ENCODE measurements at places on chromosomes 1 and 21.

GRCh38 chr1:186479162-186479561 is 18.2 kb upstream of the PDC start:
- no peak for DNase-seq

DNA sequence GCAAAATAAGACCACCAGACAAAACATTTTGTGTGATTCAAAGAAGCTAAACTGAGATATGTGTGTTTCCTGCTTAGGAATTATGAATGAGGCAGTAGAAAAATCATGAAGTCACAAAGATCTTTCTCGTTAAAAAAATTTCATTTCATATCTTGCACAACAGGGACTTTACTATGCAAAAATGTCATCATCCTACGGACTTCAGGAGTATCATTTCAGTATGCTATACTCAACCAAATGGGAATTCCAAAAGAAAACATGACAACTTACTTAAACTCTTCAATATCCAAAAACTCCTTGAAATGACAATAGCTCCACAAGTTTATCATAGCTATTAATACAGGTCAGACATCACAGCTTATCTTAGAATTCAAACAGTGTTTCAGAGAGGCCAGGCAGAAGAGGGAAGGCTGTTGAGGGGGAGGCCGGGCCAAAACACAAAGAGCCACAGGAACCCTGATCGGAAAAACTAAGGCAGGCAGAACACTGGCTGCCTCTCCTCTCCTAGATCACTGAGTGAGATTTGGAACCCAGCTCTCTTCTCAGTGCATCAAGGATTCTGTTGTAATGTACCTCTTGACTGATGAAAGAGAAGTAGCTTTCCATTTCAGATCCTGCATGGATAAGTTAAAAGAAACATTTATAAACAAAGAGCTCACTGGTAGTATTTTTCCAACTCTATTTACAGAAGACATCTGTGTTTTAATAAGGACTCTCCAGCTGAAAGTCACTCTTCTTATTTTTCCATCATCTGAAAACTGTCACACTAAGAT is 66.9 kb downstream of the TESK2 start:
- DNase-seq, result no peak

GRCh38 chr1:62025154-62025553 is 169.5 kb upstream of the L1TD1 start:
- no peak for DNase-seq

- no peak for DNase-seq
Observed at GRCh38 chr1:63960326-63960725, 186.5 kb downstream of the ROR1 start.

GRCh38 chr1:209768354-209768774 is 12.5 kb downstream of the TRAF3IP3 start:
- DNase-seq, result peak; percentile 49

DNA sequence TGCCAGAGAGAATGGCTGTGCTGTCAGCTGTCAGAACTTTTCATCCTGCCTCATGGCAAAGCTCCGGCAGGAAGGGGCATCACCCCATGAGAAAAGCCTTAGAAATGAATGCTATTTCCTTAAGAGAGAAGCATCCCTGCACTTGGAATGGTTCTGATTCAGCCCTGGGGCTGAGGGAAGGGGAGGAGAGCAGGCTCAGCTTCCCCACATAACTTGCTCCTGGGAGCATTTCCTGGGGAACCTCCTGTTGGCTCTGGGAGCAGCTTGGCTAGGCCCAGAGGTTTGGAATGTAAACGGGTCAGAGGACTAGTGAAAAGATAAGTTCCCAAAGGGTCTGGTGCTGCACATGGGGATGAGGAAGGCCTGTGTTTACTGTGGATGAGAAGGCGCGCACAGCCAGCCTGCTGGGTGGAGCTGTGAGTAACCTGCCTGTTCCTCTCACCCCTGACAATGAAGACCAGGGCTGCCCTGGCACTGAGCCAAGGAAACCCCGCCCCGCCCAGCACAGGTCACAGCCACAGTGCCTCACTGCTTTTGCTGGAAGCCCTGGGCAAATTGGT is 5.0 kb downstream of the PRELP start:
- DNase-seq, result no peak

- peak; percentile 74 for DNase-seq
Observed at GRCh38 chr1:86395751-86396497, at the start of gene ODF2L. ODF2L (minus strand) TSS chr1:86396323; CDS start chr1:86387027, 9,296 bp downstream.

DNA sequence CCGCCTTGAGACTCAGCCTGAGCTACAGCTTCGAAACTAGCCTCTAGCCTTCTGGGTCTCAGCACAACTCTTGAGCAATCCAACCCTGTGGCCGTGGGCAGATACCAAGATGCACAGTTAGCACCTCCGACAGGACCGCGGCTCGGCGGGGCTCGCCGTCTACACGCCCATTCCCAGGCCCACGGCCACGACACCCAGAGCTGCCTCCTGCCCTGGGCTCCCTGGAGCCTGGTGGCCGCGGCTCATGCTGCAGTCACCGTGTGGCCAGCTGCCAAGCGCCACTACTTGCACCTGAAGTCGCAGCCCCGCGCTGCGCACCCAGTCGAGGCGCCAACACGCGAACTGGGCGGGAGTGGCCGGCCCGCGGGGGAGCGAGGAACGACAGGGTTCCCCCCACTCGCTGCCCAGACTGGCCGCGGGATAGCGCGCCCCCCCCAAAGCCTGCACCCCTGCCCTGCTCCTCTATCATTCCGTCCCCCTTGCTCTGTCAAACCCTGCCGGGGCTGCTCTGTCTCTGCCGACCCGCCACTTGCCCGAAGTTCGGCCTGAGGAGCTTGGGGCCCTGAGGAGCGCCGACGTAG is 729 bp upstream of the CDCA8 start:
- no peak for DNase-seq

DNA sequence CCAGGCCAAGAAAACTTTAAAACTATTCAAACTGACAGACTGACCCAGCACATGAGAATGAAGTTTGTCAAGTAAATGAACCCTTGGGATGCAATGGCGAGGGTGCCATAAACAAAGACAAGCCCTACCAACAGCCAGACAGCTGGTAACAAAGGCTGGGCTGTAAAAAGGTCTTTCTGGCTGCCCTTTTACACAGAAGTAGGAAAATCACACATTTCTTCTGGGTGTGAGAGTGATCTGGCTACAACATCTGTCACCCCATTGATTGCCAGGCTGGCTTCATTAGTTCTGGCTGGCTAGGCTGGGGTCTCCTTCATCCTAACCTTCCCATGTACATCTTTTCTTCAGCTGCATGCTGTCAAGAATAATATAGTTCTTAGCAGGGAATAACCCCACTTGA is 83.6 kb upstream of the FOXD3 start:
- DNase-seq, result no peak

DNA sequence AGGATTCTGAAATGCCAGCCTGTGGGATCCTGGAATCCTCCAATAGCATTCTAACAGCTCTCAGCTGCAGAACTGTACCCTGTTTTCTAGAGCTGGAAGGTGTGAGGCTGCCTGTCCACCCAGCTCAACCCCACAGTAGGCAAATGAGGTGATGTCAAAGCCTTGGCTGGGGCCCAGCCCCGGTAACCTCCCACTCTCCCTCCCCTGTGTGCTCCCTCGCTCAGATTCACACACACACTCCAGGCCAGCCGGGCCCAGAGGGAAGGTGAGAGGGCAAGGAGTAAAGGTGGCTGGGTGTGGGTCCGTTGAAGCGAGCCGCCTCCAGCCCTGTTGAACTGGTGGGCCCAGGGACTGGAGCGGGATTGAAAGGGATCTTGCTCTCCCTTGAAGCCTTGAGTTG is at the start of gene BSND:
BSND (plus strand) TSS at position 257 of the 400 bp plus-strand sequence. CDS start 254 bp downstream, outside the sequence.
- no peak for DNase-seq

DNA sequence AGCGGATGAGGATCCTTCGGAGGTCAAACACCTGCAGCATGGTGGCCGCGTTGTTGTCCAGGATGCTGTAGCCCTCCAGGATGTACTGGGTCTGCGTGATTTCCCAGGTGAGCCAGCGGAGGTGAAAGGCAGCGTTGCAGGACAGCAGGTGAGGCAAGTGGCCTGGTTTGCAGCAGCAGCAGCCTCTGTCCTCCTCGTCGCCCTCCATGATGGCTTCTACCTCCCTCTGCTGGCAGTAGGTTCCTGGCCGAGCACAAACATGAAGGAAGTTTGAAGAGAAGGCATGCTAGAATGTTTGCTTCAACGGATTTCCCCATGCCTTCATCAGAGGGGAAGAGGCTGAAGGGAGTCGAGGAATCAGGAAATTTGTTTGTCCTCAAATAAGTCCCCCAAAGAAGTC is 74.7 kb downstream of the NTPCR start:
- no peak for DNase-seq

DNA sequence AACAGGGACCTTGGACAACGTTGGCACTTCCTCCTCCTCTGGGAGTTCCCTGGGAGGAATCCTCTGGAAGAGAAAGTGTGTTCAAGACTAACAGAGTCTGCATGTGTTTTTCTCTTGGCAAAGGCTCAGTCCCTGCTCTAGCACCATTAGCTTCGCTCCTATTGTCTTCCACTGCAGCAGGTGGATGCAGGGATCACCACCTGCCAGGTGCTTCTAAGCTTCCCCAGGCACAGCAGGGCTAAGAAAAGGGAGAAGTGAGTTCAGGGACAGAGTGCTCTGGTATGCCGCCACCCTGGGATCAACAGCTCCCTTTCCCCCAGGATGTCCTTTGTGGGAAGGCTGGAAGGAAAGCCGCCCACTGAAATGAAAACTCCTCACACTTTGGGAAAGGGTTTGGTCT is 43.9 kb upstream of the IL20 start:
- DNase-seq, result no peak

GRCh38 chr1:77349275-77349674 is 67.5 kb downstream of the AK5 start:
- no peak for DNase-seq

- DNase-seq, result no peak
Observed at GRCh38 chr1:220914283-220915116, 35.3 kb downstream of the HLX start.

GRCh38 chr1:181126871-181127587 is 38.5 kb downstream of the IER5 start:
- no peak for DNase-seq

- no peak for DNase-seq
Observed at GRCh38 chr1:26690576-26691031, 5.2 kb upstream of the ARID1A start.

DNA sequence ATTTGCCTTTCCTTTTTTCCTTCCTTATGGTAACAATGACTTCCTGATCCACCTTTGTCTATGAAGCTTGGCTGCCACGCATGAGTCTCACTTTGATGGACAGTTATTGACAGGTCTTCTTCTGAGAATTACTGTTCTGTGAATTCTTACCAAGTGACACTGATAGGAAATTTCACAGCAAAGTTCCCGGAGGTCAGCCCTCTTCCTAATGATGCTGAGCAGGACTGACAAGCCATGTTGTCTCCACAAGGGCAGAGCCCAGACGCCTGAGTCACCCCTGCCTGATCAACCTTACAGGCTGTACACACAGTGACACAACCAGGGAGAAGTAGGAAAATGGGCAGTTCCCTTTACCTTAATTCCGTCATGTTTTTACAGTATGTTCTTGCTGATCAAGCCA is 44.2 kb downstream of the ZC3H11B start:
- no peak for DNase-seq

- DNase-seq, result no peak
Observed at GRCh38 chr21:36613059-36613458, 85.9 kb upstream of the SIM2 start.

DNA sequence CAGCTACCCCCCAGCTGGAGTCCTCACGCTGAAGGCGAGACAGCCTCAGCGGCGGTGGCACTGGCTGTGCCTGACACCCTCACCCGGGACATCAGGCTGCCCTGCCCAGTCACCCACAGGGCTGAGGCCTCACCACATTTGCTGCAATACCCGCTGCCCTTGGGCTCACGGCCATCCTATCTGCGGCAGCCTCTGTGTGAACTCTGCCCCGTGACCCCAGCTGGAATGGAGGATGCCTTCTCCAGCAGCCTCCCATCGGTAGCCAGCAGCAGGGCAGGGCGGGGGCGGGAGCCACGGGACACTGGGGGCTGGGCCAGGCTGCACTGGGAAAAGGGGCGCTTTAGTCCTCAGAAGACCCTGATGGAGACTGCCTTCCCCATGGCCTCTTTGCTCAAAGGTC is 112.4 kb upstream of the ZBTB40 start:
- DNase-seq, result no peak

DNA sequence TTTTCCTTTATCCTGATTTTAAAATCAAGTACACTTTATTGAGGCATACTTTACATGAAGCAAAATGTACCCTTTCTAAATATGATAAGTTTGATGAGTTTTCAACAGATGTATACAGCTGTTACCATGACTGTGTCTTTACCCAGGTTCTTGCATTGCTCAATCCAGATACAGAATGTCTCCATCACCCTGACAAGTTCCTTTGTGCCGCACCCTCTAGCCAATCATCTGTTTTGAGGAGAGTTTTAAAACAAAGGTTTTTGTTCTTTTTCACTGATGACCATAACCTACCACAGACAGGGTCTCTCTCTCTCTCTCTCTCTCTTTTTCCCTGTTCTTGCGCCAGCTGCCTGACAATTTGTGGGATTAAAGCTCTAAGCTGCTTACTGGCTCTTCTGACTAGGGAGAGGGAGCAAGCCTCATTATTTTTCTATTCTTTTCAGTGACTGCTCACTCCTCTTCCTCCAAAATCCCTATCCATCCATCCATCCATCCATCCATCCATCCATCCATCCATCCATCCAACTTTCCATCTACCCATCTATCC is 1.2 kb upstream of the KCNE1 start:
- DNase-seq, result no peak

GRCh38 chr1:160813215-160813614 is 17.2 kb downstream of the LY9 start:
- DNase-seq, result no peak

DNA sequence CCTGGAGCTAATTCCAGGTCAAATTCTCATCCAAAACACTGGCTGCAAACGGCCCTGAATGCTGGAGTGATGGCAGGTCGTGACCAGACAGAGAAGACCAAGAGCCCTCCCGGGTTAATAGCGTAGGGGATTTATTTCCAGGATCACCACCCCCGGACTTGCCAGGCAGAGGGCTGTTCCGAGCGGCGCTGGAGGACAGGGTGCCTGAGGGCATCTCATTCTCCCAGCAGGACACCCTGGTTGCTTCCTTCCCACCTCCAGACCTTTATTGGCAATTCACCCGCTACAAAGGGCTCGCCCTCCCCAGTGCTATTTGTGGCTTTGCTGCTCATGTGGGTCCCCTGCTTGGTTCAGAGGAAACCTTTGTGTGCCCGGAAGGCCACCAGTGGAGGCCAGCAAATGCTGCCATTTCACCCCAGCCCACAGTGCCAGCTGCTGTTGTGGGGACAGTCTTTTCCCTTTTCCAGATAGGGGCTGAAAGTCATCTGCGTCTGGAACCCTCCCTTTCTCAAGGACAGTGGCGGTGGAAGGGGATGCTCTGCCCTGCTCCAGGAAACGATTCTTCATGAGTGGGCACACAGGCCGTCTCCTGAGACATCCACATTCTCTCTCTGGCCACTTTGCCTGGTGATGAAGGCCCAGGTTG is 19.0 kb upstream of the C1orf174 start:
- DNase-seq, result no peak

DNA sequence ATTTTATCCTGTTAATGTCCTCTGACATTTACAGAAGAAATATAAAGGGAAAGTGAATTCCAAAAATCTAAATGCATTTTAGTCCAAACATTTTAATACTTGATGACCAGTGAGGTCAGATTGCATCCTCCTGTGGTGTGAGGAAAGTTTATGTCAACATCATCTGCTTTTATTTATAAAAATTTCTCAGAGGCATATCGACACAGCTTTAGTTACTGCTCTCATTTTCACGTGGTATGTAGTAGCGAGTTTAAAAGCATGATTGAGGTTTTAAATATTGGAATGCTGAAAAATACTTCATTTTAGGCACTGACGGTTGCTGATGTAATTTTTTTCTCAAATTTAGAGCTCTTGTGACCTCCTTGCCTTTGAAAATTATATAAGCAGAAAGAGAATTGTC is 234.8 kb downstream of the HMCN1 start:
- DNase-seq, result no peak

Measured in stimulated activated CD8-positive, alpha-beta memory T cell treated with anti-CD3 and anti-CD28 coated beads, Interleukin-4, amount 100 ng/mL, for 4 hours (primary cell).